Cerebellar nuclear complex (tissue), 1 donor: ENCODE measurements at places on chromosomes 13 and 19.

GRCh38 chr13:110644892-110645521 is 29.7 kb downstream of the NAXD start:
- DNase-seq = peak; percentile 86

DNA sequence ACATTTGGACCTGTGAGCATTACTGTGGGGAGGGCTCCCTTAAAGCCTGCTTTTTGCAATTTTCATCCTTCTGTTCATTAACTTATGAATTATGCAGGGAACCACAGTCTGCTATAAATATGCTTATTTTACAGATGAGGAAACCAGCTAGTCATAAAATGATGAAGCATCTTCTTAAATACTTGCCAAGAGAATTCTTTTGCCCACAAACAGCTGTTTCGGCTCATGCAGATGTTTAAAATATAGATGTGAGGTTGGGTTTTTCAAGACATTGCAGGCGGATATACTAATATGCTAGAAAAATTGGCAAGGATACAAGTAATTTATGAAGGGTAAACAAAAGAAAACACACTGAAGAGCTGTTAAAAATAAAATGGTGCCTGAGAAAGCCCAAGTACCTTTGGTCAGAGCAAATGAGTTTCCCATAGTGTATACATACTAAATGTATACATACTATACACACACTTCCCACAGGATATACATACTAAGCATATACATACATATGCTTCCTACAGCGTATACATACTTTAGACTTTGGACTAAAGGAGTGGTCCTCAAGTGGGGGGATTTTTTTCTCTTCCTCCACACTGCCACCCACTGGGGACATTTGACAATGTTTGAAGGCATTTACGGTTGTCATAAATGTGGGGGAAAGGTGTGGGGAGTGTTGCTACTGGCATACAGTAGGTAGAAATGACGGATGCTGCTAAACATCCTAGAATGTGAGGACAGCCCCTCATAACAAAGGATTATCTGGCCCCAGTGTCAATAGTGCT is 164.9 kb upstream of the CSNK1A1L start:
- no peak for DNase-seq

- DNase-seq = no peak
These were observed 8.7 kb downstream of the PIK3R2 start for GRCh38 chr19:18161636-18162002.

GRCh38 chr13:66977161-66977560 is 253.0 kb downstream of the PCDH9 start:
- DNase-seq = no peak

DNA sequence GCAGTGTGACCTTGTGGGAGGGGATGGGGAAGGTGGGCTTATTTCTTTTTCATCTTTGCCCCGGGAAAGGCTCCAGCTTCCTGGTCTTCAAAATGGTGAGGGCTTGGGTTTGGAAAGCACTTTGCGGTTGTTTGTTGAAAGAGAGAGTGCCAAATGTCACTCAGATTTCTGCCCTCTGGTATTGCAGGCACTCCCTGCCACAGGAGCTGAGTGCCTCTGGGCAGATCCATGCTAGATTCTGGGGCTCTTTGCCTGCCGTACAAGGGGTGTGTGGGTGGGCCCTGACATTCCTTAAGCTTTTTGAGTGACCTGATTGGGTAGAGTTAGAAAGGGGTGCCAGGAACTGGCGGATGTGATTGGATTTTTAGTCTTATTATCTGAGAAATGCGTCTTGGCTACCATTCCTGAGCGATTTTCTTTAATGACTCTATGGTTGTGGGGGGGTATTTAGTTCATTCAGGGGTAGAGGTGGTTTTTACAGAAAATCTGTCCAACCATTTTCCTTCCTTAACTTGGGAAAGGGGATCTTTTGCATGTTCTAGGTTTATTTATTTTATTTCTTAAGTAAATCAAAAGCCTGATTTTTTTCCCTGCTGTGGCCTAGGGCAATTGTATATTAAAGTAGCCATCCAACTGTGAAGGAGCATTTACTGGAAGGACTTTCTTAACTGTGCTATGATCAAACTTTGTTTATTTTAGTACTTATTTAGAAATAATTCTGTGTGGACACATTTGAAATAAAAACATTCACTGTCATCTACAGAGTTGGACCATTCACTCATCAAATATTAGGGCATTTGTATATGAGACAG is 3.2 kb downstream of the ARHGAP35 start:
- DNase-seq = no peak

GRCh38 chr19:42427313-42427712 is at the start of gene LIPE:
Gene LIPE (minus strand): TSS chr19:42427388. CDS start chr19:42427149, 239 bp downstream.
- DNase-seq = no peak

DNA sequence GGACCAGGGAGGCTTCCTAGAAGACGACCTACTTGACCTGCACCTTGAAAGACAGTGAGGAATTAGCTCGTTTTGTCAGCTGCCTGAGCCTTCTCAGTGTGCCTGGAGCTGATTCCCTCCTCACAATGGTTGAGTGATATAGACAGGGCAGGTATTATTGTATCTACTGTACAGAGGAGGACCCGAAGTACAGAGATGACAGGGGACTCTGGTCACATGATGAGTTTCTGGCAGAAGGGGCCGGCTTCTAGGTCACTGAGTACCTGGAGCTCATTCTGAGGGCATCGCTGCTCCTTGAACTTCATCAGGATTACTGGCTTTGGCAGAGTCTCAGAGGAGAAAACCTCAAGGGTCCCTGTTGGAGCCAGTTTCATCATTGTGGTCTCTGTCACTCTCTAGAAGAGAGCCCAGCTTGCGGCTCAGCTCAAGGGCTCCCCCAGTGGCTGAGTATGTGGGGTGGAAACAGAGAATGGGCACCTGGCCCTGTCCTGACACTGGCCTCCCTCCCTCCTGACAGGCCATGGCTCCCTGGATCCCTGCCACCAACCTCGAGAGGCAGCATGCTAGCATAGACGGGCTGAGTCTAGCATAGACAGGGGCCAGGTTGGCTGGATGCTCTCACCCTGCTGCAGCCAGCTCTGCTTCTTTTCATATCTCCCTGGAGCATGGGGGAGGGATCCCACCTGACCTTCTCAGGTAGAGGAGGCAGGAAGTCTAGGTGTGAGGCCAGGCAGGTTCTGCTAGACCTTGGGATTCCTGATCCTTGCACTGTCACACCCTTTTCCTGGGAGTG is 38.7 kb downstream of the NFIX start:
- peak; percentile 78 for DNase-seq

DNA sequence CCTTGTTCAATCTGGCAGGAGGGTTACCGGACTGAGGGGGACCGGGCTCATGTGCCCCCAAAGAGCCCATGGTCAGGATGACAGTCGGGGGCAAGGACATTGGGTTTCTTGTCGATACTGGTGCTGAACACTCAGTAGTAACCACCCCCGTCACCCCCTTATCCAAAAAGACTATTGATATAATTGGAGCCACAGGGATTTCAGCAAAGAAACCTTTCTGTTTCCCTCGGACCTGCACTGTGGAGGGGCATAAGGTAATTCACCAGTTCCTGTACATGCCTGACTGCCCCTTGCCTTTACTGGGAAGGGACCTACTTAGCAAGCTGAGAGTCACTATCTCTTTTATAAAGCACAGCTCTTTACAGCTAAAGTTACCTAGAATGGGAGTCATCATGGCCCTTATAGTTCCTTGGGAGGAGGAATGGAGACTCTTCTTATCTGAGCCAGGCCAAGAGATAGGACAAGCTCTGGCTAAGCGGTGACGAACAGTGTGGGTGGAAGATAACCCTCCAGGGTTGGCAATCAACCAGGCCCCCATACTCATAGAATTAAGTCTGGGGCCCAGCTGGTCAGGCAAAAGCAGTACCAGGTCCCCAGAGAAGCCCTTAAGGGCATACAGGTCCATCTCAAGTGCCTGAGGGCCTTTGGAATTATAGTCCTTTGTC is 603.7 kb downstream of the UQCRFS1 start:
- DNase-seq = no peak

DNA sequence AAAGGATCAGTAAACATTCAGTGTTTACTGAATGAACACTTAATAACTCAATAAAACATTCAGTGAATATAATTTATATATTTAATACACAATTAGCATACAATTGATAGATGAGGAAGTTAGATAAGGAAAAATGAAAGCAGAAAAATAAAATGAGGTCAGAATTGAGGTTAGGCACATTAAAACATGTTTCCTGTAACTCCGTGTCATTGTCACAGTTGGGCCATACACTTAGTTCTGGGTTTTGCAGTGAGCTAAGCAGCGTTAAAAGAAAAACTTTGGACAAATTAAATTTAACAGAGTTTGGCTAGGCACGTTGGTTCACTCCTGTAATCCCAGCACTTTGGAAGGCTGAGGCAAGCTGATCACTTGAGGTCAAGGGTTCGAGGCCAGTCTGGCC is 71.4 kb downstream of the MIPEP start:
- no peak for DNase-seq

- no peak for DNase-seq
These were observed at the start of gene ZNF541 for GRCh38 chr19:47573071-47574026. Gene ZNF541 (minus strand): TSS chr19:47573148. CDS start chr19:47555856, 17,292 bp downstream.

DNA sequence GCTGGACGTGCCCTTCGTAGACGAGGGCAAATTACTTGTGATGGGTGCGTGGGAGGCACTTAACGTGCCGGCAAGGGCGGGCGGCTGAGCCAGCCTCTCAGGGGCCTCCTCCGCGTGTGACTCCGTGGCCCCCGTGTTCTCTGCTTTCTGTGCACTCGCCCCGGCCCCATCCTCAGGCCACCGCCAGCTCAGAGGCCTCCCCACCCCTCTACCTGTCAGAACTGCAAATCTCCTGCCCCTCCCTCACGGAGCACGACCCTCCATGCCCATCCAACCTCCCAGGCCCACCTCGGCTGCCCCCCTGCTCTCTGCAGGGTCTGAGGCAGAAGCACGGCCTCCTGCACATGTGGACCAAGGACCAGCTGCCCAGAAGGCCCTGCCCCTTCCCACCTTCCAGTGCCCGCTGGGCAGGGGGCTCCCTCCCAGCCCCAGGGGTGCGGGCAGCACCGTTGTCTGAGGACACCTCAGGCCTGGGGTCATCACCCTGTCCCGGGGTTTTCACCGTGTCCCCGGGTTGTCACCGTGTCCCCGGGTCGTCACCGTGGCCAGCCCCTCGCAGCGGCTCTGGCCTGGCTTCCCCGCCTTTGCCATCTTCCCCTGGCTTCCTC is 44.5 kb downstream of the TMEM255B start:
- DNase-seq = no peak

GRCh38 chr19:15330801-15331418 is 1.4 kb downstream of the BRD4 start:
- DNase-seq = no peak

DNA sequence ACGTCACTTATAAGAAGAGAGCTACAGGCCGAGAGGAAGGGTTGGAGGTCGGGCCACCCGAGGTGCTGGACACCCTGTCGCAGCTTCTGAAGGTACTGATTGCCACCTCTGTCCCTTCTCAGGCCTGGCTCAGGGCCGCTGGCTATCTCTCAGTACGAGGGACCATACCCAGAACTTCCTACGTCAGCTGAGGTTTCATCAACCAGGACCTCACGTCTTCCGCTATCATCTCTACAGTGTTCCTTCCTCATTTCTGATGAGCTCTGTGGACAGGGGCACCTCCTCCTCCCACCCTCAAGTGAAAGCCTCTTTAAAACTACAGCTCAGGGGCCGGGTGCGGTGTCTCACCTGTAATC is 58.2 kb upstream of the USE1 start:
- no peak for DNase-seq

DNA sequence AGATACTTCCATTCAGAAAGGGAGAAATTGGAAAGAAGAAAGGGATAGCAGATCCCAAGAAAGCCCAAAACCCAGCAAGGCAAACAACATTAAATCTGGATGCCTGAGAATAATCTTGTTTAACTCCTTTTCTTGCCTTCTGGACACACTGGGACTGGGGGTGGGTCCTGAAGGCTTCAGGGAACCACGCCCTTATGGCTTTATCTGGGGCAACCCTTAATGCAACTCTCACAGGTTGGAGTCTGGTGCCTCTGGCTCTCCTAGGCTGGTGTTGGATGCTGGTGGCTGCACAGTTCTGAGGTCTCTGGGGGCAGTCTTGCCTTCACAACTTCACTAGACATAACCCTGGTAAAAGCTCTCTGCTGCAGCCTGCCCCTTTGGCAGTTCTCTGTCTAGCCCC is 27.9 kb downstream of the PAN3 start:
- no peak for DNase-seq

DNA sequence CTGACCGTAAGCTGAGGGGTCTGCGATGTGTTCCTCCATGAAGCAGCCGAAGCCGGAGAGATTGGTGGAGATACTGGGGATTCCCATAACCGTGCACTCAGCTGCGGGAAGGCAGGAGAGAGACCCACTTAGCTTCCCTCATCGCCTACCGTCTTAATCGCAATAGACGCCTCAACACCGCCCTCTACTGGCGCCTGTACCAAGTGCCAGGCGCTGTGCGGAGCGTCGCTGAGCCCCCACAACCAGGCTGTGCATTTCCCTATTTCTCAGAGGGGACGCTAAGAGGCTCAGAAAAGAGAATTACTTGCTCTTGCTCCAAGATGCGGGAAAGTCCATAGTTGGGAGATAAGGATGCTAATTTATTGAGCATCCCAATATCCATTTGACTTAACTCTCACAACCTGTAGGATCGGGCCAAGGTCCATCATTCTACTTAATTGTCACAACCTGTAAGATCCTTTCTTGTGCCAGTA is 5.8 kb downstream of the FTL start:
- DNase-seq = no peak

- DNase-seq = no peak
These were observed 1.5 kb downstream of the AMER2 start for GRCh38 chr13:25170554-25171111.

GRCh38 chr19:6187374-6187773 is 51.9 kb downstream of the ACSBG2 start:
- DNase-seq = no peak

DNA sequence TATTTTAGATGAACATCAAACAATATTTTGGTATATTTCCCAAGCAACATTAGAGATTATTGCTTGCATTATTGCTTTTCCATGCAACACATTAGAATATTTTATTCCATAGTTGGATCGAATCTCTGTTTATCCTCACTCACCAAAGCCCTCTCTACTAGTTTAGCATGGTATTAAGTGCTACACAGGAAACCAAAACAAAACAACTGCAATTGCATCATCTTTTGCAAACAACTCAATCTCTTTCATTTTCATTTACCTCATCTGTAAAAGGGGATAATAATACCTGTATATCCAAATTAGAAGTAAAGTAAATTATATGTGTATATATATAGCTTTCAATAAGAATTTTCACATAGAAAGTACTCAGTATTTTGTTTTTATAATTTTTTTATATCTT is 147.8 kb upstream of the PCDH9 start:
- DNase-seq = no peak

GRCh38 chr13:23292586-23292985 is 111.8 kb downstream of the SGCG start:
- no peak for DNase-seq

DNA sequence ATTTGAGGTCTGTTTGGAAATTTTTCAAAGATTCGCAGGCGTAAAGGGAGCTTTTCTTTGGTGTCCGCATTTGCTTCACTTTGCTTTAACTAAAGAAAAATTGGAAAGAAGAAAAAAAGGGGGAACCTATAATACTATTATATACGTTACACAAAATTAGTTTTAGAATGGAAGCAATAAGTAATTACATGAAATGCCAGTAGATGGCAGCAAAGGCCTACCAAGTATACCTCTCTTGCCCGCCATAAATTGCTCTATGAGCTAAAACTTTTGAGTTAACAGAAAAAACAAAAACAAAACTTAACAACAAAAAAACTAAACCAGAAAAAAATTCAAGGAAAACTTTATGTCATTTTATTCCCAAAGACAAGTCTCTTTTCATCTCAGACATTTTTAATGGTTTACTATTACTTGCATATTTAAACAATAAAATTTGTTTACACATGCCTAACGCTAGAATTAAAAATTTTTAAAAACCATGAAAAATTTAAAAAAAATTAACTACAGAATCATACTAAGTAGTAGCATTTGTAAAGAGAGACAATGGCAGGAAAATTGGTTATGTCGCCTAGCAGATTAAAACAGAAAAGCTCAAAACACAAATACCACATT is 271.4 kb downstream of the NALCN start:
- DNase-seq = peak; percentile 26
